ENCODE measurements at places on chromosomes 1 and 21.

DNA sequence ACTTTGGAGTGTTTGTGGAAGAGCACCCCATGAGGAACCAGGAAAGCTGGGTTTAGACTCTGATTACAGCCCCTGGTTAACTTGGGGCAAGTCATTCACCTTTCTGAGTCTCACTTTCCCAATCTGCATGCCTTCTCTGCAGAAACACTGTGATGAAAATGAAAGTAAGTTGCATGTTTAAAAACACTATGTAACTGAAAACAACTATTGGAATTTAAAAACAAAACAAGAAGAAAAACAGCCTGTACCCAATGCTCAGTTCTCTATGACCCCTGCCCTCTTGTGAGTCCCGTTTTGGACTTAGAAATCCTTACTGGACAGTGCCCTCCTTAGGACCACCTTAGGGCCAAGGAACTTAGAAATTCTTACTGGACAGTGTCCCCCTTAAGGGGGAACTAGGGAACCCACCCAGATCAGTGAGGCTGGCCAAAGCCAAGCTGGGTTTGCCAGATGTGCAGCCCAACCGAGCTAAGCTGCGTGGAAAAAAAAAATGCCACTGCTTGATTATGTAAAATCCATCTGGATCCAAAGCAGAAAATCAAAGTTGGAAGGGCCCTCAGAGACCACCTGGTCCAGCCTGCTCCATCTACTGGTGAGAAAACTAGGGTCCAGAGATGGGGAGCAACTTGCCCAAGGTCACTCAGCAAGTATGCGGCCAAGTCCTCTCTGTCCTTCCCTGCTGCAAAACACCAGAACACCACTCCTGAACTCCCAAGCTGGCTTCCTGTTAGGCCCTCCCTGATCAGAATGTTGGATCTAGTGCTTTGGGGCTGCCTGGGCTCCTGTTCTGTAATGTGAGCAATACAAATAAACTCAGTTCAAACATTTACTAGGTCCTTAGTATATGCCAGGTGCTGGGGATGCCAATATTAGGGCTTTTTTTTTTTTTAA, 77.7 kb downstream of the MRPL37 start:
- DNase-seq: no peak

- DNase-seq: no peak
Measured at GRCh38 chr1:155012026-155012546, 9.5 kb downstream of the ZBTB7B start.

DNA sequence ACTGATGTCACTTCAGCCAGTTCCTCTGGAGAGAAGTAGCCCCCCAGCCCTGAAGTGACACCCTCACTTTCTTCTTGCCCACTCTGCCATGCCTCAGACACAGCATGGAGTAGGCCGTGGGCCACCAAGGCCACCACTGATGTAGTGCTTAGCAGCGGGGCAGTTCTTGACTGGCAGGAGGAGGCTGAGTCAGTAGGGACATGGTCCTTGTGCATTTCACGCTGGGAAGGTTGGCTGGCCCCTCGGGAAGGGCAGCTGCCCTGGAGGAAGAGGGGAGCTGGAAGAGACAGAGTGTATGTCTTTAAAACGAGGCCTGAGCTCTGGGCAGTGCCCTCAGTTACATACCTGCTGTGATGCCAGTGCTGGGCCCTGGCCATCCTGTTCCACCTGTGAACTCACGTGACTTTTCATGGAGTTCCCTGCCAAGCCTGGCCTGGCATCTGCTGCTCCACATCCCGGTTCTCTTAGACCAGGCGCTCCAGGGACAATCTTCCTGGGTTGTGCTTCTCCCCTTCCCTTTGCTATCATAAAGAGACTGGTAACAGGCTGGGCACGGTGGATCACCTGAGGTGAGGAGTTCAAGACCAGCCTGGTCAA, 158.6 kb upstream of the TMEM51 start:
- no peak for DNase-seq

DNA sequence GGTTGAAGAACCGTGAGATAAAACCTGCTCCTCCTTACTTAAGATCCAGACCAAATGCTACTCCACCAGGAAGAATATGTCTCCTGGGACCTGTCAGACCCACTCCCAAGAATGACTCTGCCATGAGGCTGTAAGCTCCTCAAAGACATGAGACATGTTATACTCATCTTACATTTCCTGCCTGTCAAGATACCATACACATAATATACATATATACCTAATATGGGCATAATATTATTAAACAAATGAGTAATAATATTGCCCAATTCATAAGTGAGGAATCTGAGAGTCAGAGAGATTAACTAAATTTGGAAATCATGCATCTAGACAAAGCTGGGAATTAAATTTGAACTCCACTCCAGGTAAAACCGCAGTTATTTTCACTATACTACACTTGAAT, 634.9 kb downstream of the LMO4 start:
- DNase-seq: no peak

DNA sequence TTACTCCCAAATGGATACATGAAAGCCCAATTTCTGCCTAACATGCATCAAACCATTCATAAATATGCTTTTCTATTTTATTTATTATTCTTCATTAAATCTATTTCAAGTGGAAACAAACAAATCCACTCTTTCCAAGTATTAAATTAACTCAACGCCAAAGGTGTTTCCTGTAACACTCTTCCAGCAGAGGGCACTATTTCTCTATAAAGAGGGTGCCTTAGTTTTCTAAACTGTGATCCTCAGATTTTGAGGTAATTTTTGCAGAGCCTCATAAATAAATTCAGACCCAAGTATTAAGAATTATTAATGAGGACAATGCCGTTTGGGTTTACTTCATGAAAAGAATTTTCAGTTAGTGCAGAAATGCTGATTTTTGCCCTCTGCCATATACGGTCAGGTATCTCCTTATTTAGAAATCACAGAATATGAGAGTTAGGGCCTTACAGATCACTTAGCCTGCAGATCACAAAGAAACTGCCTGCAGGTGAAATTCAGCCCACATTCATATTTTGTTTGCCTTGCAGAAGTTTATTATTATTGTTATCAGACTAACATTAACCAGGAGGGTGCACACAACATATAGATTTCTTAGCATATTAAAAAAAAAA, 40.1 kb upstream of the MYSM1 start:
- DNase-seq: no peak

Data from CD4-positive, alpha-beta T cell (primary cell).